Ovary (tissue), 10 donors: ENCODE measurements at places on chromosomes 2 and 18. TPM values are rescaled to one million over a fixed set of nuclear protein-coding genes. Genes with fewer than 3 reads are reported as not detected.

DNA sequence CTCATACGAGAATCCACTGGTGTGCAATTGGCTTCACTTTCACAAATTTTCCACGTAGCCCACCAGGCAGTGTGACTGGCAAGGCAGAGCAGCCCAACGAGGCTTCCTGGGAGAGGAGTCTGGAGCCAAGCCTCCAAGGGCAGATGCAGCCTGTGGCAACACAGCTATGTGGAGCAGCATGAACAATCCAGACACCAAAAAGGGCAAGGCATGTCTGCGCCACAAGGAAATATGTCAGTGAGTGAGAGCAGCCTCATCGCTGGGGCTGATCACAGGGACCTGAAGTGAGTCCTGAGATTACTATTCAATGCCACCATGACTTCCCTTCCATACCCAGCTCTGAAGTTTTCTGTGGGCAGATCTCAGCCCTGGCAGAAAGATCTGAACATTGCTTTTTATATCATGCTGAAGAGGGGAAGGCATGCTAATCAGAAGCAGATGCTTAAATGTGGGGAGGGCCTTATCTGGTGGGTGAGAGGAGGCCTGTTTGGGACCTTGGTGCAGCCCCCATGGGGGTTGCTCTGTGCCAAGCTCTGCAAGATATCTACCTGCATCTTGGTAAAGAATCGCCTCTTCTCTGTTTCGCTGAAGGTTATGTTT, 40.0 kb upstream of the PUM2 start:
- H3K4me3 ChIP-seq: no peak overlapping the region
- H3K27me3 ChIP-seq: no peaks in the 10 kb centered on the region
- DNase-seq: no peak
- H3K4me1 ChIP-seq: no peaks in the 10 kb centered on the region
- H3K27ac ChIP-seq: no peak overlapping the region
- no peaks in the 10 kb centered on the region for H3K36me3 ChIP-seq

GRCh38 chr2:88265352-88266303, 95.5 kb downstream of the THNSL2 start:
- DNase-seq: no peak
- H3K4me1 ChIP-seq: no peaks in the 10 kb centered on the region
- H3K27ac ChIP-seq: no peak overlapping the region
- no peak overlapping the region for H3K4me3 ChIP-seq
- no peaks in the 10 kb centered on the region for H3K36me3 ChIP-seq

DNA sequence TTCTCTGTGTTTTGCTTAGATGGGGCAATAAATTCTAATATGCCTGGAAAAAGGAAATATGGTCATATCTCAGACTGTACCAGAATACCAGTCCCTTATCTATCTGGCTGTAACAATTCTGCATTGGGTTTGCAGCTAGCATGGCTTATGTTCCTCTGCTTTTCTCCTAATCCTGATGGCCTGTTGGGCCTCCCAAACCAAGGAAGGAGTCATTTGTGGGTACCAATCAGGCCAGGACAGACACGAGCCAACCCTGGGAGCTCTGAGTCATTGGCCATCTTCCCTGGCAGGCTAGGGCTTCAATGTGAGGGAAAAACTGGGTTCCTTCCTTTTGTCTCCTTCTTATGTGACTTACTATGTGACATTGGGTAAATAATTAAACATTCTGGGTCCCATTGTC, 12.0 kb downstream of the SMARCAL1 start:
- no peak for DNase-seq
- peaks cover 3% of the 10 kb centered on the region for H3K36me3 ChIP-seq
- no peak overlapping the region for H3K27ac ChIP-seq
- H3K4me1 ChIP-seq: no peaks in the 10 kb centered on the region
- H3K27me3 ChIP-seq: no peaks in the 10 kb centered on the region

GRCh38 chr2:17813742-17814473, 2.4 kb upstream of the MSGN1 start:
- H3K27ac ChIP-seq: no peak overlapping the region
- no peak overlapping the region for H3K4me3 ChIP-seq
- no peaks in the 10 kb centered on the region for H3K4me1 ChIP-seq
- H3K27me3 ChIP-seq: no peaks in the 10 kb centered on the region

DNA sequence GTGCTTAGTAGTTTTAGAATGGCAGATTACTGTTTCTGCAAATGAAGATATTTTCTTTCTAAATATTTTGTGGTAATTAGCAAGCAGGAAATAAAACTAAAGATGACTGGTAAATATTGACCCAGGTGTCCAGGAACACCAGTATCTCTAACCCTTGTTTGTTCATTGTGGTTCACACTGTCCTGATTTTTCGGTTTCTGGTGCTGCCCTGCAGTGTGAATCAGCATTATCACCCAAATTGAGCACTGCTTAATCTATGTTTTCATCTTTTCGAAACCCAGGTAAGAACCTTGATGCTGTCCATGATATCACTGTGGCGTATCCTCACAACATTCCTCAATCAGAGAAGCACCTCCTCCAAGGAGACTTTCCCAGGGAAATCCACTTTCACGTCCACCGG, 167.4 kb downstream of the CAPN13 start:
- no peak overlapping the region for H3K4me3 ChIP-seq
- DNase-seq: no peak
- H3K27me3 ChIP-seq: no peaks in the 10 kb centered on the region
- H3K27ac ChIP-seq: no peak overlapping the region

DNA sequence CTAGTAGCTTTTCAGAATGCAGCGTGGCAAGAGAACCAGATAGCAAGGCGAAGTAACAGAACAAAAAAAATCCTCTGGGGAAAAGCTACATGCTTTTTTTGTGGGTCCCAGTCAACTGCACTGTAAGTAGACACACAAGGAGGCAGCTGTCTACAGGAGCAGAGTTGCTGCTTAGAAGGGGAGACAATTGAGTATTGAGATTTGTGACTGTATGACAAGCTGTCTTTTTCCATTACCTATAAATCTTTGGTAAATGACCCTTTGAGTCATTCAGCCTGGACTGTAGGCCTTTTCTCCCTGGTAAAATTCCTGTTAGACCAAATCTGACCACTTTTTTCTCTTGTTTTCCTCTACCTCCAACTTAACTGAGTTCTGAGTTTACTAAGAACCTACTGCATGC, 144.1 kb upstream of the FOSL2 start:
- H3K4me1 ChIP-seq: no peaks in the 10 kb centered on the region
- no peak overlapping the region for H3K27ac ChIP-seq
- no peaks in the 10 kb centered on the region for H3K36me3 ChIP-seq
- no peaks in the 10 kb centered on the region for H3K27me3 ChIP-seq
- DNase-seq: no peak
- H3K4me3 ChIP-seq: no peak overlapping the region

DNA sequence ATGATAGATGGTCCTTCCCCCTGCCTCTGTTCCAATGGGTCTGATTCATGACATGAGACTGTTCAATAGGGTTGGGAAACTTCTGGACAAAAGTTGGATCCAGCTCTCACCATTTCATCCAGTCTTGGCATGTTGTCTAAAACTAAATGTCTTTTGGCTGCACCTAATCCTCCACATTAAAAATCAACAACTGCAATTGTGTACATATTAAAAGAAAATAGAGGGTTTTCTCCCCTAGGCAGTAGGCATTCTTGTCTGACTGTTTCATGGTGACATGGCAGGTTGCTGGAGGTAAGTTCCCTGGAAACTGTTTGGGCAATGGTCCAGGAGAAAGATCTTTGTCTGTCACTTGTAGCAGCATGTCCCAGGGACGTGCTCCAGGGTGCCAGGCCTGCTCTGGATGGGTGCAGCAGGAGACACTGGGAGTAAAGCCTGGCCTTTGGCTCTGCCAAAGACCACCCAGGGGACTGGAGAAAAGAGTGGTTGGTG, 135.8 kb downstream of the TCF4 start:
- no peak overlapping the region for H3K27ac ChIP-seq
- no peak overlapping the region for H3K4me3 ChIP-seq
- no peaks in the 10 kb centered on the region for H3K4me1 ChIP-seq
- no peak for DNase-seq
- H3K36me3 ChIP-seq: no peaks in the 10 kb centered on the region
- no peaks in the 10 kb centered on the region for H3K27me3 ChIP-seq

- no peak for DNase-seq
- no peaks in the 10 kb centered on the region for H3K4me1 ChIP-seq
- H3K36me3 ChIP-seq: no peaks in the 10 kb centered on the region
- no peak overlapping the region for H3K27ac ChIP-seq
- H3K27me3 ChIP-seq: no peaks in the 10 kb centered on the region
- no peak overlapping the region for H3K4me3 ChIP-seq
Observed at GRCh38 chr2:17506736-17507616, 11.3 kb downstream of the RAD51AP2 start.

DNA sequence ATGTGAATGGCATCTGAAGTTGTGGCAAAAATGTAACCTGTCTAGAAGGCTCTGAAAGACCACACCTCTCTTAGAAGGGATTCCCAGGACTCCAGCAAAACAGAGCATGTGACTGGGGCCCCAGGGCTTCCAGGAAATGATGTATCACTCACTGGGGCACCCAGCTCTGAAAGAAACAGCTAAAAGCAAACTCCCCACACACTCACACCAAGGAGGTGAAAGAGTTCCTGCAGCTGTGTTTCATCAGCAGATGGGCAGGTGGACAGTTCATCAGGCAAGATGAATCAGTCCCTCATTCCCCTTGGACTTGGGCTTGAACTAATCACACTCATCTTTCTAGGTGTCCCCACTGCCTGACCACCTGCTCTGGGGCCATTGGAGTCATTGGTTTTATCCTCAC, 76.2 kb downstream of the CCBE1 start:
- DNase-seq: no peak
- peak overlapping the region; percentile 15 for H3K27ac ChIP-seq
- H3K36me3 ChIP-seq: no peaks in the 10 kb centered on the region

DNA sequence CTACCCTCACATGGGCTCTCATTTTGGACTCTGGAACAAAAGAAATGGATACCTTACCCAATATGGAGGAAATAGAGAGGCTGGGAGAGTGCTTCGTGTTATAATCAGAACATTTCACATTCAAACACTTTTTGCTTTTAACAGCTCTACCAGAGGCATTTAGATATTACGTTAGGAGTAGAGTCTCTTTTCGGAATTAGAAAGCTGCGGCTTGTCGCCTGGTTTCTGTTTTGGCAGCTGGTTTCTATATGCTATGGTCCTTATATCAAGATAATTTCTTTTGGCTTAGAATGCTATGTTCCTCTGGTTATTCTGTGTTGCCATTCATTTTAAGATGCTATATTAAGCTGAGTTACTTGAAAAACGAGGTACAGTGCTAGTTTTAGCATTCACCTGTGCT, 392.8 kb upstream of the GALNT5 start:
- no peaks in the 10 kb centered on the region for H3K36me3 ChIP-seq
- no peak overlapping the region for H3K4me3 ChIP-seq
- no peak overlapping the region for H3K27ac ChIP-seq
- no peaks in the 10 kb centered on the region for H3K27me3 ChIP-seq

HRH4 gene
- 0.08 TPM for polyA plus RNA-seq

CCDC68 gene
- 17.7 TPM for polyA plus RNA-seq

GRP gene
- not detected for polyA plus RNA-seq

NOL4 gene
- polyA plus RNA-seq: not detected

NIFK gene
- 33.0 TPM for polyA plus RNA-seq

RFX8 gene
- polyA plus RNA-seq: 0.05 TPM

NTSR2 gene
- 0.33 TPM for polyA plus RNA-seq
